Stimulated activated CD8-positive, alpha-beta memory T cell treated with anti-CD3 and anti-CD28 coated beads, Interleukin-12 subunit alpha, Interleukin-12 subunit beta, amount 100 ng/mL, for 4 hours (primary cell): ENCODE measurements at places on chromosomes 3 and 15.

DNA sequence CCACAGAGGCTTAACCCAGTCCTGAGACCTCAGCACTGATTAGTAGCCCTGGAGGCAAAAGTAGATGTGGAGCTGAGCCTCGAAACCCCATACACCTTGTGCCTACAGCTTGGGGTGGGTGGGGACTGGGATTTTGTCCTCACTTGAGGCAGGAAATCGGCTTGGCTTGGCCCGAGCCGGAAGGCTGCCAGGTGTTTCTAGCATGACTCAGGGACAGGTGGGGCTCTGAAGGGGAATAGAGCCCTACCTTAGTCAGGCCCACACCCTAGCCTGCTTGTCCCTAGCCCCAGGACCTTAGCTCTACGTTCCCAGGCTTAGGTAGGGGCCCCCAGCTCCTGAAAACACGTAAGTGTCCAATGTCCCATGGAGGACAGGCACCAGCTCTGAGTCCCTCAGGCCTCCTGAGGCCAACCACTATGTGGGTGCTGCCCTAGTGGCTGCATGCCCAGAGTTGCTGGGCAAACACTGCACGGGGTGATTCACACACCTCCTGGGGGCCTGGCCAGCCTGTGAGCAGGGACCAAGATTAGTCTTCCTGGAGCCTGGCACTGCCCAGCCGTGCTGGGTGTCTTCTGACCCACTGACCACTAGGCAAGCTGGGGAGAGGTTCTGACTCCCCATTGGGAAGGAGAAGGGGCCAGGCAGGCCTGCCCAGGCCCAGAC, 3.1 kb downstream of the MST1R start:
- DNase-seq, result no peak

DNA sequence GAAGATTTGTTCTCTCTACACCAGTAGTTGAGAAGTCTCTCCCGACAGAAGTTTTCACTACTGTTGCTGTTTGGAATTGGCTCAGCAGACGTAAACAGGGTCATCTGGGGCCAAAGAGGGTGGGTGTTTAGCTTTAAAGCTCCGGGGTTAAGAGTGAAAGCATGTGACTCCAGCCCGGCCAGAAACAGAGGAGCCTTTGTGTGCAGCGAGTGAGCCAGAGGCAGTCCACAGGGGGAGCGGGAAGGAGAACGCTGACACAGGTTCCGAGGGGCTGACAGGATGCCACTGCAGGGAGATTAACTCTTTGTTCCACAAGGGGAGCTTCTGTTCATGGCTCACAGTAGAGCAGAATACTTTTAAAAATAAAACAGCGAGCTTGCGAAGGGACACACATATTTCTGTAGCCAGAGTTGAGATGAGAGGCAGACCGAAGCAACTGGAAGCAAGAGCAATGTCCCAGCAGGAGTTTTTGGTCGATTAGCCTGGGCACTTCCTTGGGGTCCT, 26.9 kb downstream of the BMF start:
- no peak for DNase-seq

- no peak for DNase-seq
Observed at GRCh38 chr3:137409584-137409983, 354.5 kb upstream of the SOX14 start.

DNA sequence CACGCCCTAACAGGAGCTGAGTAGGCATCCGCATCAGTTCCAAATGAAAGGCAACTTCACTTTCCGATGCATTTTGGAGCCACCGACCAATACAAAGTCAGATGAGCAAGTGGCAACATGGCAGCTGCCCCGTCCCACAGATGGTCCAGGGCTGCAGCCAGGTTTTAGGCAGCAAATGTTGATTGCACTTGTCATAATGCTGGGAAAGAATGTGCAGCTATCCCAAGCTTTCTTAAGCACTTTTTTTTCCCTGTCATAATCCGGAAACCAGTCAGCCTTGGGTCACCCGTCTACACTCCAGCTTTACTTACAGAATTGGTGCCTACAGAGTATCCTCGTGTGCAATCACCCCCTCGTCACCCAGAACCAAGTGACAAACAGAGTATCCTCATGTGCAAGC, 147.7 kb downstream of the CHSY1 start:
- DNase-seq, result no peak
